ENCODE measurements at places on chromosomes 3 and 15. TPM values are rescaled to one million over a fixed set of nuclear protein-coding genes. Genes with fewer than 3 reads are reported as not detected.

MORC1 gene
- total RNA-seq: not detected

PROK2 gene
- 3.0 TPM for total RNA-seq

DNA sequence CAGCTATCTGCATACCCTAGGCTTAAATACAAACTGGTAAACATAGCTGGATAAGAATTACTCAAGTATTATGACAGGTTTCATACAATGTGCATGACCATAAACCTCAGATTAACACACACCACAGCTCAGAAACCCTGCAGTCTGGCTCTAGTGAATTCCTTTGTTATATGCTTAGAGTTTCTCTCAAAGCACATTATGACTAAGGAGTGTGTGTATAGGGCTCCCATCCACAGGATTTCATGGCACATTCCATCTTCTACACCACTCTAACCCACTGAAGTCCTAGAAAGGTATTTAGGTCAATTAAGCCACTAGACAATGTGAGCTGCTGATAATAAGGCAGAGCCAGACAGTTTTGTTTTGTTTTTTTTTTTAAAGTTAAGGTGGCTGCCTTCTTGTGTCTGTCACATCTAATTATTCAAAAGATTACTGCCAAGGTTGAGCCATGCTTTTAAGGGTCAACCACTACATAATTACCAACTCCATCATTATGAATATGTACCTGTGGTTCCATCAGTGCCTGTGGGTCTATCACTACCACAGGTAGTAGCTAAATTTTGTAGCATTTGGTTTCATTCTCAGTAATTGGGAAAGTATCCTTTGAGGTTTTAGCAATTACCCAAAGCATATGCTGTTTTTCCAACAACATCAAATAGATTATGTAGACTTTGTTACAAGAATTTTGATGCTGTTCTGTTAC is 107.0 kb downstream of the ALCAM start:
- no peak for DNase-seq

RTP3 gene
- total RNA-seq: not detected

GRCh38 chr15:36932070-36932469 is 168.3 kb downstream of the MEIS2 start:
- DNase-seq: no peak

DNA sequence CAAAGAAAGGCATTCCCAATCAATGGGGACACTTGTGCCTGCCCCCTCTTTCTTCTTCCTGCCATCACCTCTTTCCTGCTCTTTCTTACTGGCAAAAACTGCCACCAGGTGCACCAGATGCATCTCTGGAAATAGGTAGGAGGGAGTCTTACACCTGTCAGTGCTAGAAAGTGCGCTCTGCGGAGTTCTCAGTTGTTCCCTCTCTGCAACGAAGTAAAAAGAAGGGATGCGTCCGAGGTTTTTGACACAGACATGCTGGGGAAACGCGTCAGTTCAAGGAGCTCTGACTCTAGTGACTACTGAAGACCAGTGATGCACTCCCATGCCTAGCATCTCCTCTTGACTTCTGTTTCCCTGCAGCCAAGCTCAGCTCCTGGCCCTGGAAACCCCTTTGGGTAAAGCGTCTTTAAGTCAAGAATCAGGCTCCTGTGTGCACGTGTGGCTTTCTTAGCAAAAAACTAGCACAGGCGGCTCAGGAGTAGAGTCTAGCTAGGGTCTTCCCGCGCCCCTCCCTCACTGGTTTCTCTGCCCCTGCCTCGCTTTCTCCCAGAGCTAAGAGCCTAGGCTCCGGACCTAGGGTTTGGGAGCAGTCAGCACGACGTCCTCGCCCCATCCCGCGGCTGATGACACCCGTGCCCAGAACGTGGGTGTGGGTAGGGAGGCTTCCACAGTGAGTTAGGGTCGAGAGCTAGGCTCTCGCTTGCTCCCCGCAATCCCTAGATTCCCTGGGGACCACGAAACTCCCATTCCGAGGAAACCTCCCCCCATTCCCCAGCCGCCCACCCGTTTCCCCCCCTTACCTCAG is 564 bp upstream of the GRM7 start:
- DNase-seq: no peak

- no peak for DNase-seq
Measured at GRCh38 chr15:53869806-53870073, 108.5 kb upstream of the UNC13C start.

GRCh38 chr3:147391781-147392624 is 14.3 kb downstream of the ZIC4 start:
- DNase-seq: no peak

GRCh38 chr15:33737687-33738601 is 230.4 kb upstream of the CHRM5 start:
- no peak for DNase-seq

DNA sequence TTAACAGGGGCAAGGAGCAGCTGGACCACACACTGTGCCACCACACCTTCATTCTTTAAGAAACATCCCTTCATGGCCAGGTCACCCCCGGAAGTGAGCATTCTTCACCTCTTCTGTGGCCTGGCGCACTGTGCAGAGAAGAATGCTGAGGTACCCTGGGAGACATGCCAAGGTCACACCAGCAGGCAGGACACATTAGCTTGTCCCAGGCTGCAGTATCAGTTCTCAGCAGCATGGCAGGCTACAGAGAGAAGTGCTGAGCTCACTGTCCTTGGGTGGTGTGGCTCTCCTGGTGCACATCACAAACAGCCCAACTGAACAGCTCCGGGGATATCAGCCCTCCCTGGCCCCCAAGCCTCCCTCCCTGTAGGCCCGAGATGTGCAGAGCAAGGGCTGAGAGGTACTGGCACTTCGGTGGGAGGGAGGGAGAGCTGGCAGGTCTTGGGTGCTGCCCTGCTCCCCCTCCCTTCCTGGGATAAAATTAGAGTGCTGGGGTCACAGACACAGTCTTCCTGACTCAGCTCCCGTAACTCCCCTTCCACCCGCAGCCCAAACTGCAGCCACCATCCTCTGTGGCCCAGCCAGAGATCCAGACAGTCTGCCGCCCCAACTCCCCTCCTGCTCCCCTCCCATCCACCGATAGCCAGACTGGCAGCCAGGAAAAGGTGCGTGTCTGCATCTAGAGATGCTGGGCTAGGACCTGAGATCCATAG is 13.4 kb downstream of the SEMA7A start:
- no peak for DNase-seq

- DNase-seq: no peak
Measured at GRCh38 chr15:42078903-42079302, 15.5 kb downstream of the PLA2G4D start.

GCSAM gene
- 0.22 TPM for total RNA-seq

- no peak for DNase-seq
Measured at GRCh38 chr3:54875596-54876268, 52.1 kb downstream of the LRTM1 start.

GRCh38 chr3:28151608-28152228 is 89.7 kb upstream of the CMC1 start:
- no peak for DNase-seq

GRCh38 chr15:91099995-91100813 is at the start of gene SV2B:
Gene SV2B, plus strand, starts transcription at chr15:91100257. Its CDS starts 126,007 bp downstream, at chr15:91226264.
- DNase-seq: no peak

PLA1A gene
- total RNA-seq: 0.76 TPM

- DNase-seq: no peak
Measured at GRCh38 chr3:46479021-46479420, 14.3 kb upstream of the LTF start.

CMTM8 gene
- 7.6 TPM for total RNA-seq

- no peak for DNase-seq
Measured at GRCh38 chr3:43499256-43499655, 122.6 kb downstream of the ANO10 start.

DNA sequence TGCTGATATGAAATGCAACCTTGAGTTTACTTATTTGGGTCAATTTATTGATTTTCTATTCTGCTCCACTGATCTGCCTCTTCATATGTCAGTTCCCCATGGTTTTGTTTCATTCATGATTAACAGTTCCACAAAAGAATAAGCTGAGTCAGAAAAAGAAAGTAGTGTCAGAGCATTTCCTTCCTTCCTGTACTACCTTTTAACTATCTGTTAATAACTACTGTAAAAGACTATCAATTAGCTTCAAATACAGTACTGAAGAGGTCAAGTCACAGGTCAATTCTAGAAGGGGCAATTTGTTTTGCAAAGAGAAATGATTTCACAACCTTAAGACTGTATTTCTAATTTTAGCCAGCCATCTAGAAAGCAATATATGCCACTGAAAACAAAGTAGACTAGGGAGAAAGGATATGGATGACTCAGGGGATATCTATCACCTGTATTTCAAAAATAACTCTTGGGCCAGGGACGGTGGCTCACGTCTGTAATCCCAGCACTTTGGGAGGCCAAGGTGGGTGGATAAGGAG is 129.5 kb downstream of the TFDP2 start:
- DNase-seq: no peak

- no peak for DNase-seq
Measured at GRCh38 chr15:57873564-57874209, 167.2 kb downstream of the POLR2M start.

DNA sequence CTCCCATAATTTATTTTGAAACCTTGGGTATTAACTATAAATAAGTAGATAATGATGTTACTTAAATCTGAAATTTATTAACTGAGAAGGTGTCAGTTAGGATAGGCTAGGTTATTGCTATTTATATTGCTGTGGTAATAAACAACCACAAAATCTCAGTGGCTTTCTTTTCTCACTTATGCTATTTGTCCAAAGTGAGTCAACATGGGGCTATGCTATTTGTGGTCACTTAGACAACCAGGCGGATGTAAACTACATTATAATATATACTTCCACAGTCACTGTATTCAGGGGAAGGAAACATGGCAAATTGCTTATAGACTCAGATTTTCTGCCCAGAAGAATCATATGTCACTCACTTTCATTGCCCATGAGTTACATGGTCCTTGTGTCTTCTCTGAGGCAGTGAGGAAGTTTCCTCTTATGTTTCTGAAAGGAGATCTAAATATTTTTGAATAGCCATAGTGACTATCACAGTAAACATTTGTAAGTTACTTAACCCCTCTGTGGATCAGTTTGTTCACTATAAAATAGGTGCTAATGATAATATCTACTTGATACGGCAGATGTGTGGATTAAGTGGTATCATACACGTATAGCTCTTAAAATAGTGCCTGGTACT is 19.8 kb downstream of the HMG20A start:
- no peak for DNase-seq

CAMKV gene
- total RNA-seq: not detected

COL6A5 gene
- not detected for total RNA-seq

- no peak for DNase-seq
Measured at GRCh38 chr3:112736386-112736785, 95.4 kb upstream of the CCDC80 start.

NEK10 gene
- total RNA-seq: 1.9 TPM

- no peak for DNase-seq
Measured at GRCh38 chr3:190368881-190369280, 19.1 kb upstream of the CLDN16 start.

DNA sequence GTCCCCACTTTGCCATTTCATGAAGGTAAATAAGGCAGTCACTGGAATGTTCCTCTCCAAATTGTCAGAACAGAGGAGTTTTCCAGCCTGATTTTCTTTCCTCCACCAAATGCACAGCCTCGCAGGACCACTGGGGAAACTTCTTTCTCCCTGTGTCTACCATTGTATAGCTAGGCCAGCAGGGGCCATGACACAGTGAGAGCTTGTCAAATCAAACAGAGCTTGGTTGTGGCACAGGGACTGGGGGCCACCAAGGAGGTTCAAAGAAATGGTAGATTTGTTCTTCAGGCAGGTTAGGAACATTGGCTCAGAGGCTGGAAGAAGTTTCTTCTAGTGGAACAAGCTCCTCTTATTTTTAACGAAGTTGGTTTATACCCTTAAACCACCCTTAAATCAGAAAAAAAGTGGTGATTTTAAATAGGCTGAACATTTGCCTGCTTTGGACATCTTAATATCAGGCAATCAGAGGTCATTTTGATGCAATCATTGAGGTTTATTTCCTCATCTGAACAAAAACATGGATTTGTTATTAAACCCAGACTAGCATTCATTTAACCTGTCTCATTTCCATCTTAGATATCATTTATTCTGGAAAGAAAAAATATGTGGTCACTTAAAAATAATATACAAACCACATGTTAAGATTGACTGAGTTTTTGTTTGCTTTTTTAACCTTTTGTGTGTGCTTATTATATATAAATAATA is 105.6 kb downstream of the GTPBP8 start:
- DNase-seq: no peak

VGLL3 gene
- total RNA-seq: 130 TPM

DNA sequence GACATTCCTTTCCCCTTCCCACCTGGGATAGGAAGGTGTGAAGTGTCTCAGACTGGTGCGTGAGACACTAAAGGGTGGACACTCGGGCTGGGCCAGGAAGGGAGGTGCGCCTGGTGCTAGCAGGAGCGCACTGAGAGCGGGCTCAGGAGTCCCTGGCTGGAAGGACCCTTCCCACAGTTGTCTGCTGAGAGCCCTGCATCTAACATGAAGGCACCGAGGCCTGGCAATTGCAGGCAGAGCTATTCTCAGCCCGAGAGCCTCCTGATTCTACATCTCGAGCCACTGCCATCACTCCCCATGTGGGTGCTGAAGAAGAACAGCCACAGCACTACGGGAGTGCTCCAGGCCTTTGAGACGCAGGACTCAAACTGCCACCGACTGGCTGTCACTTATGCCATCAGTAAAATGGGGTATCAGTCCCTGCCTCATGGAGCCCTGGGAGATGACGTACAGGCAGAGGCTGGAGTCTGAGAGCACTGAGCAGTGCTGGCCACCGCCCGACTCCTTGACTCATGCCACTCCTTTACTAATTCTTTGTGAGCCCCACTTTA is 159.4 kb downstream of the KLF13 start:
- DNase-seq: no peak

DNA sequence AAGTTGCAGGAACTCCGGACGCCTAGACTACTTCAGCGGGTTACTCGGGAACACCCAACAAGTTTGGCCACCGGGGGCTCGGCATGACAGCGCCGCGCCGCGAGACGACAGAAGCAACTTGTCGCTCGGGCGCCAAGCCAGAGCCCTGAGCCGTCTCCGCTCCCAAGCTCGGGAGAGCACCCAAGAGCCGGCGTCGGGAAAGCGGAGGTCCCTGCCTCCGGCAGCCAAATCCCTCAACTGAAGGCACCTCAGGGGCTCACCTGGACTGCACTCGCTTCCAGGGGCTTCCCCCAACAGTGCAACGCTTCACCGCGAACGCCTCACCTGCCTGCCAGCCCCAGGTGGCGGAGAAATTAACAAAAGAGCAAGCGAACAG is 640 bp downstream of the MB21D2 start:
- peak; percentile 81 for DNase-seq

KBTBD8 gene
- total RNA-seq: 2.9 TPM
